ENCODE measurements at places on chromosomes 4 and X. TPM values are rescaled to one million over a fixed set of nuclear protein-coding genes. Genes with fewer than 3 reads are reported as not detected.
A peak's percentile ranks its signal among the peaks of the same experiment; 100 is the strongest.

Gene TLR6
- 1.2 TPM for total RNA-seq

Gene PDCL2
- total RNA-seq, result not detected

GRCh38 chr4:156771171-156771837 is 200.3 kb downstream of the PDGFC start:
- no peaks in the 10 kb centered on the region for H3K36me3 ChIP-seq
- H3K27ac ChIP-seq, result peak overlapping the region; percentile 81
- H3K4me3 ChIP-seq, result peak overlapping the region; percentile 50

Gene GPR119
- total RNA-seq, result not detected

DNA sequence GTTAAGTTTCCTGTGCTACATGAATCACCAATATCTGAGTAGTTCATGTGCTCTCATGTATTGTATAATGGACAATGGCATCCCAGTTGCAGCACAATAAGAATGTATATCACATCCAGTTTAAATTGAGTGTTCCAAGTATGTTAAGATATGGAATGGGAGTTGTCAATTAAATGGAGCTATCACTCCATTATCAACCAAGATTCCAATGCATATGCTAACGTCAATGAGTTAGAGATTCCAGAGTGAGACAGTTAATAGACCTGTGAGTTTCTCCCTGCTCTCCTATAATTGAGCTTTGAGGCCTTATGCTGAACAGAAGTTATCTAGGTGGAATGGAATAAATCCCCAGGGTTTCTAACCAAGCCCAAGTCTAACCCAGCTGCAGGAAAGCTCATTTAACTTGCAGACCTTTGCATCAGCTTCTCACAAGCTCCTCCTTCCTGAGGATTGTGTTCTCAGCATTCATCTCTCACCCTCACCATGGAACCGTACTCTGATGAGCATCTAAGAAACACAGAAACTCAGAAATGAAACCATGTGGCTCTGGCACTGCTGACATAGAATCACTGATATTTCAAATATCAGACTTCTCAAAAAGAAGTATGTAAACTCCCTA is 84.8 kb downstream of the TIGD2 start:
- H3K4me1 ChIP-seq, result no peaks in the 10 kb centered on the region
- no peaks in the 10 kb centered on the region for H3K27me3 ChIP-seq
- no peak overlapping the region for H3K27ac ChIP-seq
- DNase-seq, result no peak
- no peak overlapping the region for H3K4me3 ChIP-seq

Gene GLRA3
- not detected for total RNA-seq

DNA sequence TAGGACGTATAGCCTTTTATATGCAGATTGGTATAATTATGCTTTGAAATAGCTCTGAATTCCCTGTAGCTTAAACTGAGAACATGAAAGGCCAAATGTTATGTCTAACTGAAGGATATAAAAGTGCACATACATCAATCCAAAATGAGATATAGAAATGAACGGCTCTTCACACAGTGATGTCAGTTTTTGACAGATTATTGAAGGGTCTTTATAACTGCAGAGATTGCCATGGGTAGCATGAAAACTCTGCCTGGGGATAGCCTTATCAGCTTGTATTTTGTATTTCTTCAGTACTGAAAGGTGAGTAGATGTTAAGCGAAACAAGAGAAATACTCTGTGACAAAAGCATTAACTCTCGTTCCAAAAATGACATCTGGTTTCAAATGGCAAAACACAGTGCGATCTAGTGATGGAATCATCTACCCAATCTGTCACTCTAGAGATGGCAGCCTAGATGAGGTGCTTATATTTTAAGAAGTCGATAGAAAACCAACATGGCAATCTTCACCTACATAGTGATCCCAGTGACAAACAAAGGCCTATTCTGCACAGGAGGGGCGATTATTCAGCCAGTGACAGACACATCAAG is 59.7 kb downstream of the PCDH10 start:
- no peaks in the 10 kb centered on the region for H3K4me1 ChIP-seq
- H3K36me3 ChIP-seq, result no peaks in the 10 kb centered on the region
- no peak overlapping the region for H3K4me3 ChIP-seq
- DNase-seq, result no peak

Gene PPEF2
- not detected for total RNA-seq

- H3K4me3 ChIP-seq, result peak overlapping the region; percentile 67
- peak overlapping the region; percentile 85 for H3K27ac ChIP-seq
- H3K36me3 ChIP-seq, result no peaks in the 10 kb centered on the region
- no peaks in the 10 kb centered on the region for H3K27me3 ChIP-seq
Measured at GRCh38 chrX:37686996-37687395, 1.4 kb downstream of the XK start.

DNA sequence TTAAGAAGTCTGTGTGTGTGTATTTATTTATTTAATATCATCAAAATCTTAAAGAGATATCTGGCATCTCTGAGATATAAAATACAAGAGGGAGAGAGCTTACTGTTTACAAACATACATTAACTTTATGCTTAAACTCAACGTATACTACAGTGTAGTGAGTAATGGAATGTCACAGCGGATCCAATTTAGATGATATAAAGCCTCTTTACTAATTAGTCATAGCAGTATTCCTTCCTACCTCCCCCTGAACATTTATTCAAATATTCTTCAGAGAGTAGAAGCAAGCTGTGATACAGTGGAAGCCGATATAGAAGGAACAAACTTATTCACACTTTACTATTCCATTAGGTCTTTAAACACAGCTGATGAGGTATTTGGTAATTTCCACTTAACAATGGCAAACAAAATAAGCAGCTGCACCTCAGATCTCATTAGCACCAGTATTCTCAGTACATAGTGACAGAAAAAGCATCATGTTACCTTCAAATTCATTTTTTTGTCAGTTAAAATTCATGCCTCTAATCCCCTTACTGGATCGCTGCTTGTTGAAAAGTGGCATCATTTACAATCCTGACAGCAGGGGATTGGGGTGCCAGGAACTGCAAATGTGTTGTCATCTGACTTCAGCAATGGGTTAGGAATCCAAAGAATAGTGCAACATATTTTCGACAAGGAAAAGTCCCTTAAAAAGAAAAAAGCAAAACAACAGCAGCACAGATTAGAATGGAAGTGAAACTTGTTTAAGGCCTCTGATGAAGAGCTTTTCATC is 658.7 kb upstream of the EPHA5 start:
- no peaks in the 10 kb centered on the region for H3K27me3 ChIP-seq
- no peaks in the 10 kb centered on the region for H3K36me3 ChIP-seq
- H3K4me1 ChIP-seq, result no peaks in the 10 kb centered on the region
- H3K27ac ChIP-seq, result no peak overlapping the region
- H3K4me3 ChIP-seq, result no peak overlapping the region

Gene SCML1
- total RNA-seq, result 13.5 TPM

DNA sequence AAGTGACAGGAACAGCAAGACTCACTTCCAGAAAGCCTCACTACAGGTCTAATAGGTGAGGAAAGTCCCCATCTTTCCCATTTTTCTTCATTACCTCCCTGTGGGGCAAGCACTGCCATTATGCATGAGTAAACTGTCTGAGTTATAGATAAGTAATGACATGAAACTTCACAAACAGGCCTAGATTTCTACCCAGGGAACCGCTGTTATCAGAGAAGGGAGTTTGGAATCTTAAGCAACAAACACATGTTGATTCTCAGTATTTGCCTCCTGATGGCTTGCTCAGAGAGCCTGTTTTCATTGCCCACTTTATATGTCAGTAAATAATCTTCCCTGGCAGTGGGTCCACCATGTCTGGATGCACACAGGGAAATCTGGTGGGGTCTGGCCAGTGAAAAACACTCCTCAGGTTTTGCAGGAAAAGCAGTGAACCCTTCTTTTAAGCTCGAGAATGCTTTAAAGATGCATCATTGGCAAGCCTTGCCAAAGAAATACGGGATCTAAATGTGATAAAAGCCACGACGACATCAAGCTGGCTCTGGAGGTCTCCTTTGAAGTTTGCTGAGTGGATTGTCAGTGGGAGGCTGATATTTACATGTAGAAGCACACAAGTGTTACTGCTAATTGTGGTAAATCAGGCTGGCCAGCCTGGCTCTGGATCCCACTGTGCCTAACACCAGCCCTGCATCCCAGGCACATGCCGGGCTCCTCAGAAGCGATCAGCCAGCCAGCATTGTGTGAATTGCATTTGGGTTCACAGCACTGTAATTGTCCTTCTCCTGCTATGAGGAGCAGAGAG is 25.2 kb downstream of the PDGFRA start:
- H3K36me3 ChIP-seq, result no peaks in the 10 kb centered on the region
- H3K4me3 ChIP-seq, result no peak overlapping the region
- DNase-seq, result no peak
- no peaks in the 10 kb centered on the region for H3K27me3 ChIP-seq
- no peak overlapping the region for H3K27ac ChIP-seq
- no peaks in the 10 kb centered on the region for H3K4me1 ChIP-seq

DNA sequence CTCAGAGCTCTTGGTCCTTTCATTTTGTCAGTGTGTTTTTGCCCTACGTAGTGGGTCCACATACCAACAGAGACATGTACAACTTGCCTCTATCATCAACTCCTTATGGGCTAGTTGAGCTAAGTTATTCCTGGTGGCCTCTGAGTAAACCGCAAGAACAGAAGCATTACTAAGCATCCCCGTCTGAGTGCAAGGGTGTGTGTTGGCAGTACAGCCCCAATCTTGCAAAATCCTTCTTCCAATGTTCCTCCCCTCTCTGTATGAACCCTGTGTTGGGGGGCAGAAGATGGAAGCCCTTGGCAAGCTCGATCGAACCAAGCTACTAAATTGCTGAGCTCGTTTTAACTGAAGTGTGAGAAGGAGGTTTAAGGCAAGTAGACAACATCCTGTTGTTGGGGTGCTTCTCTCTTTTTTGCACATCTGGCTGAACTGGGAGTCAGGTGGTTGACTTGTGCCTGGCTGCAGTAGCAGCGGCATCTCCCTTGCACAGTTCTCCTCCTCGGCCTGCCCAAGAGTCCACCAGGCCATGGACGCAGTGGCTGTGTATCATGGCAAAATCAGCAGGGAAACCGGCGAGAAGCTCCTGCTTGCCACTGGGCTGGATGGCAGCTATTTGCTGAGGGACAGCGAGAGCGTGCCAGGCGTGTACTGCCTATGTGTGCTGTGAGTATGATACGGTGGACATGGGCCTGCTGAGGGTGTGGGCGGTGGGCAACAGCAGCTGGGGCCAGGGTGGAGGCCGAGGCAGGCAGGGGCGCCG is at the start of gene SH2D1A:
SH2D1A (plus strand) TSS at position 447 of the 760 bp plus-strand sequence; CDS start at position 527, 80 bp downstream.
- H3K27me3 ChIP-seq, result no peaks in the 10 kb centered on the region
- no peaks in the 10 kb centered on the region for H3K36me3 ChIP-seq
- no peak within 1 kb of the TSS for H3K27ac ChIP-seq
- no peaks in the 10 kb centered on the region for H3K4me1 ChIP-seq

GRCh38 chr4:5956285-5957021 is 61.8 kb downstream of the C4orf50 start:
- peaks cover 11% of the 10 kb centered on the region for H3K27me3 ChIP-seq
- H3K4me1 ChIP-seq, result no peaks in the 10 kb centered on the region
- no peak overlapping the region for H3K4me3 ChIP-seq
- peak; percentile 63 for DNase-seq

- DNase-seq, result peak; percentile 69
- H3K27ac ChIP-seq, result no peak overlapping the region
- H3K36me3 ChIP-seq, result no peaks in the 10 kb centered on the region
- H3K4me1 ChIP-seq, result no peaks in the 10 kb centered on the region
- H3K27me3 ChIP-seq, result peaks cover 4% of the 10 kb centered on the region
- no peak overlapping the region for H3K4me3 ChIP-seq
Measured at GRCh38 chrX:130082244-130083106, 27.8 kb downstream of the ELF4 start.

Gene ZXDA
- total RNA-seq, result 2.7 TPM

DNA sequence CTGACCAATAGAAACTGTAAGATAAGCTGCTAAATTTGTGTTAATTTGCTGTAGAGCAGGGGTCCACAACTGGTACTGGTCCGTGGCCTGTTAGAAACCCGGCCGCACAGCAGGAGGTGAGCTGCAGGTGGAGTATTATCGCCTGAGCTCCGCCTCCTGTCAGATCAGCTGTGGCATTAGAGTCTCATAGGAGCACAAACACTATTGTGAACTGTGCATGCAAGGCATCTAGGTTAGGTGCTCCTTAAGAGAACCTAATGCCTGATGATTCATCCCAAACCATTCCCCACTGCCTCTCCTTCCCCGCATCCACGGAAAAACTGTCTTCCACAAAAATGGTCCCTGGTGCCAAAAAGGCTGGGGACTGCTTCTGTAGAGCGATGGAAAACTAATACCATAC is 19.7 kb downstream of the FBXW7 start:
- H3K4me3 ChIP-seq, result no peak overlapping the region
- H3K27me3 ChIP-seq, result no peaks in the 10 kb centered on the region

DNA sequence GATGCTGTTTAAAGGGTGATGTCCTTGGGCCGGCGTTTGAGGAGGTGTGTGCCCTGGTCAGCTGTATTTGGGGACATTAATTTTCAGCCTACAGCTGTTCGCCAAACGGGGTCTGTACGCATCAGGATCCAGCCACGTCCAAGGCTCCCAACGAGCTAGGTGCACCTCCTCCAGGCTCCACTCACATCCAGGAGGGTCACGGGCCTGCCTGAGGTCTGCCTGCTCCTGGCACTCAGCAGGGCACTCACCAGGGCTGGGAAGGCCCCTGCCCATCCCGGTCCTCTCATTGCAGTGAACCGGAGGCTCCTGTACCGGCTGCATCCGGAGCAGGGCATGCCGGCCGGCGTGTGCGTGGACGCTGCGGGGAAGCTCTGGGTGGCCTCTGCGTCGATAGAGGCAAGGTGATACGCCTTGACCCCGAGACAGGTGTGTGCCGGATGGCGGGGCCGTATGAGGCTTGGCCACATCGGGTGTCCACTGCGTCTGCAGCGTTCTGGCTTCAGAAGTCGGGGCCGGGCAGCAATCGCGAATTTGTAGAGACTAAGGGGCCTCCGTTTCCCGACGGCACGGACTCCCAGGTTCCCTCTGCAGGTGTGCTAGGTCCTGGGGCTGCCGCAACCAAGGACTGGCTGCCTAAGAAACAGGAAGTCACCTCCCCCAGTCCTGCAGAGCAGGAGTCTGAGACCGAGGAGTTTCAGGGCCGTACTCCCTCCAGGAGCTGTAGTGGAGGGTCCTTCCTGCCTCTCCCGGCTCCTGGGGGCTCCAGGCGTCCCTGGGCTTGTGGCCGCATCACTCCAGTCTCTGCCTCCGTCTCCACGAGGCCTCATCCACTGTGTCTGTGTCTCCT is 27.5 kb upstream of the PLCXD1 start:
- DNase-seq, result no peak
- peaks cover 5% of the 10 kb centered on the region for H3K27me3 ChIP-seq

Gene KCNIP4
- not detected for total RNA-seq

DNA sequence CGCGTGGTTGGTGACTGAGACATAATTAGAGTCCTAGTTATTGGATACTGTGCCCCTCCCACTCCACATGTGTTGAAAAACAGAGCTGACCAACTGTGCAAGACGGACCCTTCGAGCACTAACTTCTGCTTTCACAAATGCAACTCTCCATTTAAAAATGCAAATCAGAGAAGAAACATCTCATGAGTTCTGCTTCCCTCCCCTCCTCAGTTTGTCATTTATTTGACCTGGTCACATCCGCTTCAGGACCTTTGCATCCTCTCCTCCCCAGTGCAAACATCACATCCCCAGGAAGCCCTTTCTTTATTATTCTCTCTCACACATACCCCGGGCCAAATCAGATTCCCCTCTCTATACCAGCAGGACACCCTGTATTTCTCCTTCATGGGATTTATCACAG is 38.1 kb upstream of the NOCT start:
- H3K4me1 ChIP-seq, result peaks cover 7% of the 10 kb centered on the region
- H3K27ac ChIP-seq, result no peak overlapping the region
- H3K27me3 ChIP-seq, result no peaks in the 10 kb centered on the region
- H3K36me3 ChIP-seq, result no peaks in the 10 kb centered on the region
- no peak overlapping the region for H3K4me3 ChIP-seq

All from psoas muscle (tissue), 8 donors.